Bone marrow (tissue), 2 donors: ENCODE measurements at places on chromosomes 3 and 15.
A peak's percentile ranks its signal among the peaks of the same experiment; 100 is the strongest.

DNA sequence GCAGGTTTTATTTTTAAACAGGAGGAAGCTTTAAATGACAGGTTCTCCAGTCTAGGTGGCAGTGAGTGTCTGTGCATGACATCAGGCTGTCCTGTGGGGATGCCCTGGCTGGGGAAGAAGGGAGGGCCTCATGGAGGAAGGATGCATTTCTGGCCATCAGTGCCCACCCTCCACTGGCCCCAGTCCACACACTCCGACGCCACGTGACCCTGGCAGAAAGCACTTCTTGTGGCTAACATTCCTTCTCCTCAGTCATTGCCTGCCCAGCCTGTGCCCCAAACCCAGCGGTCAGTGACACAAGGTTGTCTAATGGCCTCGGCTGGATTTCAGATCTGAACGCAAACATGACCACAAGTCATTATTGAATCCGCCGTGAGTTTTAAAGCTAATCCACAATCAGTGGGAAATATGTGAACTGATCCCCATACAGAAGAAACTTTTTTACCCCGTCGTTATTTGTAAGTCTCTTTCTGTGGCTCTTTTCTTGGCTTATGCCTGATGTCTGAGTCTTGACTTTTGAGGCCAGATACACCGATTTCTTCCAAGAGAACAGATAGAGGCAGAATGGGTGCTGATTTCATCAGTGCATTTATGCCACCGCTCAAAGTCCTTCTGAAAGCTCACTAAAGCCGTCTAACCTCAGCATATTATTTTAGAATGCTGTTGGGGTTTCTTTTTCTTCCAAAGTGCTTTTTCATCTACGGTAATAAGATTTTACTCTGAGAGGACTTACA, 17.3 kb upstream of the LRRK1 start:
- DNase-seq, result no peak

DNA sequence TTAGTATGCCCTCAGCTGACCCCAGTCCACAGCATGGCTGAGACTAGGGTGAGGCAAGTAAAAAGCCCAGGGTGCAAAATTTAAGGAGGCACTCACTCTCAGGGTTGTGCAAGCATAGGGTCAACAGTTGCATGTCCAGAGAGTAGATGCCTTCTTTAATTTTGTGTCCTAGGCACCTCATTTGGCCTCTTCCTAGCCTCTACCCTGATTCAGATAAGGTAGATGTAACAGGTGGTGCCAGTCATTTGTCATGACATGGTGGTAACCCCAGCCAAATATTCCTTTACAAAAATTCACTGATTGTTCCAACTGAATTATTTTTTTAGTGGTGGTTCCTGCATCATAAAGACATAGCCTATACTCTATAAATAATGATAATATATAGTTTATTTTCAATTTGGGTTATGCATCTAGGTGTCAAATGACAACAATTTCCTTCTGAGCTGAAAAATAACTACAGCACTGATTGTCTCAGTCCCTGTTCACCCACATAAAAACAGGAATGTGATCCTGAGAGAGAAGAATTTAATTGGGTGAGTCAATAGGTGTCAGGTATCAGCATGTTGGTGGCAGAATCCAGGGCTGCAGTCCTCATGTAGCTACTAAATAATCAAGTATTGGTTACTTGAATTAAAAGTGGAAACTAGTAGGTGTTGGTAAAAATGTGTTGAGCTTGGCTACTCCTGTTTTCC, 44.2 kb upstream of the TIPARP start:
- no peak for DNase-seq

DNA sequence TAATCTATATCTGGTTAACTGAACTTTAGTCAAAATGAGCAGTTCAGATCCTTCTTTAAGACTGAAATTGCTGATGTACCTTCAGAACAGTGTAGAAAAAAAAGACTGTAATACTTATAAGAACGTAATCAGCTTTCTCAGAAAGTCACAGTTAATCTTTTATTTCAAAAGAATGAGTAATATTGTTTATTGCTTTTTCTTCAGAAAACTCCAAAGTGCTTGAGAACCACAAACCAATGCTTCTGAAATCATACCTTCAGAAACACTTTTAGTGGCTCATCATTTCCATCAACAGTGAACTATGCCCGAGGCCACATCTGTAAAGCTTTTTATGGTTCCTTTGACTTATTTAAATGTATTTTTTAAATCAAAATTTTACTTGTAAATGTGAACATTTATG, 33.3 kb upstream of the CLASP2 start:
- no peak for DNase-seq

DNA sequence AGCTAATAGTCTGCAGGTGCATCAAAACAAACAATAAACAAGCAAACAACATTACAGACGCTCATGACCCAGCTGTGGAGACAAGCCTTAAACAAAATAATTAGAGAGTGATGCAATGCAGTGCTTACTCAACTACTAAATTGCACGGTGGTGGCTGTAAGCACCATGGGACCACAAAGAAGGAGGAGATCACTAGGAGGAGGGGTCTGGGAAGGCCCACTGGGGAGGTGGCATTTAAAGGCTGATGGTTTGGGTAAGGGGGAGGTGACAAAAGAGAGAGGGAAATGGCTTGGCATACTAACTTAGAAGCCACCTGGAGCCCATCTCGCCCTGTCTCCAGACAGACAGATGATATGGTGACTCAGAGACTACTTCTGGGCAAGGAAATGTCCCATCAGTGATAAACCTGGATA, 516.7 kb downstream of the FOXP1 start:
- DNase-seq, result peak; percentile 76

DNA sequence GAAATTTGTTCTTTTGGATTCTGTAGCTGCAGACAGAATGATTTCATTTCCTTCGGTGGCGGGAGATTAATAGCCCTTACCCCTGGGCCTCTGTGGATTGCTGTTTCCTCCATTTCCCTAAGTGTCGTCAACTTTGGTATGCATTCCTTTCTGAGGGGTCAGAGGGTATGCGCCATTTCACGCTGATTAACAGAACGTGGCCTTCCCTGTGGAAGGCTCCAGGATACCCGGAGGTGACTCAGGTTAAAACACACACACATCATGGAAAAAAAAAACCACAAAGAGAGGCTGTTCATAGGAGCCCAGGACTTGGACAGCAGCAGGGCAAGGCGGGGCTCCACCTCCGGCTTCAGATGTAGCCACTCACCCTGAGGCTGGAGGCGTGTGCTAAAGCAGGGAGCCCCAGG, 51.9 kb downstream of the EPHB1 start:
- no peak for DNase-seq

DNA sequence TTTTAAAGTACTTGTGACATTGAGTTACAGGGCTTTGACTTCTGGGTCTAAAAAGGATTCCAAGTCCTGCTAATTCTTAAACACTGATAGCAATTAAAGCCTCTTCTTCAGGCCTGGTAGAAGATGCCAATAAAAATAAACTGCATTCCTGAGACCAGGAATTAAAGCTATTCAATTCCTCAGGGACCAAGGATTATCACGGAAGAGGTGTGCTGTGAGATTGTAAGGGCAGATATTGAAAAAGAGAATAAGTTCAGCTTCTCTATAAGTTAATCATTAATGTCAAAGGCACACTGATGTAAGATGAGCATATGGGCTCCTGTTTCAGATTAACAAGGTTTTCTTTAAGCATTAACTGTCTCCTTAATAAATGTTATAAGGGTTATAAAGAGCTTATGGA, 611.3 kb downstream of the SI start:
- no peak for DNase-seq

GRCh38 chr15:98395974-98396610, 252.2 kb upstream of the IGF1R start:
- no peak for DNase-seq

DNA sequence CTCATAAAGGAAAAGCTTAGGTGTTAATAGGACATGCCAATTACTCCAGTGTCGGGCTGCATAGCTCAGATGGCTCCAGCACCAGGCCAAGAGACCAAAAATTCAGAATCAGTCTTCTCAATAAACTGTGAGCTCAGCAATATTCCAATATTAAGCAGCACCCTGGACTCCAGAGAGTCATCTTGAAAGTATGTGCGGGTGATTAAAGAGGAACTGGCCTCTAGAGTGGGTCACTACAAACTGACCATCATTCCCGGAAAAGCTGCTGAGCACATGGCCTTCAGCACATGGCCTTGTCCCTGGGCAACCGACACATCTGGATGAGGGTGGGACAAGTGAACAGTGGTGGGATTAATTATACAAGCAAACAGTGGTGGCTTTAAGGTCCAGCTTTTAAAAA, 59.0 kb downstream of the MAGI1 start:
- DNase-seq, result no peak

DNA sequence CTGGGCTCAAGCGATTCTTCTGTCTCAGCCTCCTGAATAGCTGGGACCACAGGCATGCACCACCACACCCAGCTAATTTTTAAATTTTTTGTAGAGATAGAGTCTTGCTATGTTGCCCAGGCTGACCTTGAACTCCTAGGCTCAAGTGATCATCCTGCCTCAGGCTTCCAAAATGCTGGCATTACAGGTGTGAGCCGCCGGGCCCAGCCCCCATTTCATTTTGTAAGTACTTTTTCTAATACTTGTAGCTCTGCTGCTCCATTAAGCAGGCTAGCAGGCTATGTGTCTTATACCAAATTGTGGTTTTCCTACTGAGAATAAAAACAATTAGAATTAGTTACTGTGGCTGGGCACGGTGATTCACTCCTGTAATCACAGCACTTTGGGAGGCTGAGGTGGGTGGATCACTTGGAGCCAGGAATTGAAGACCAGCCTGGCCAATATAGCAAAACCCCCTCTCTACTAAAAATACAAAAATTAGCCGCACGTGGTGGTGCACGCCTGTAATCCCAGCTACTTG, 22.4 kb downstream of the NIPA1 start:
- DNase-seq, result no peak

GRCh38 chr3:11508346-11509172, 135.2 kb downstream of the VGLL4 start:
- DNase-seq, result no peak

DNA sequence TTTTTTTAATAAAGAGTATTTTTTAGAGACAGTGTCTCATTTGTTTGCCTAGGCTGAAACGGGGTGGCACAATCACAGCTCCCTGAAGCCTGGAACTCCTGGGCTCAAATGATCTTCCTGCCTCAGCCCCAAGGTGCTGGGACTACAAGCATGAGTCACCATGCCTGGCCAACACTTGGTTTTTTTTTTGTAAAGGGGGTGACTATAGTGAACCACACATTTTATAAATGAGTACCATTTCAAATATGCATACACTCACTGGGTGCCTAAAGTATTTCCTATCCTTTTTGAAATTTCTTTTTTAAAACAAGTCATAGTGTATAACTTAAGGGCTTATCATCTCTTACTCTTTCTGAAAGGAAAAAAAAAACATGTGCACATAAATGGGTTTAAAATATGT, 325.2 kb upstream of the MEIS2 start:
- no peak for DNase-seq

GRCh38 chr3:159280386-159281191, 478.7 kb downstream of the MFSD1 start:
- DNase-seq, result no peak

- DNase-seq, result no peak
Observed at GRCh38 chr15:63880744-63881143, 47.0 kb upstream of the HERC1 start.

DNA sequence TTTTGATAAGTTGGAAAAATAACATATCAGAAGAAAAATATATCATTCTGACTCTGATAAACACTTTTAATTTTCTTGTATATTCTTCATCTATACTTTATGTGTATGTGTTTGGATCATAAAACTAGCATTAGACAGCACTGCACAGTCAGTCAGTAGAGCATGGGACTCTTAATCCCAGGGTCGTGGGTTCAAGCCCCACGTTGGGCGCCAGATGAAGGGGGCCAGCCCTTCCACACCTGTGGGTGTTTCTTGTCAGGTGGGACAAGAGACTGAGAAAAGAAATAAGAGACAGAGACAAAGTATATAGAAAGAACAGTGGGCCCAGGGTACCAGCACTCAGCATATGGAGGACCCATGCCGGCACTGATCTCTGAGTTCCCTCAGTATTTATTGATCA, 546.0 kb upstream of the NR2F2 start:
- no peak for DNase-seq

DNA sequence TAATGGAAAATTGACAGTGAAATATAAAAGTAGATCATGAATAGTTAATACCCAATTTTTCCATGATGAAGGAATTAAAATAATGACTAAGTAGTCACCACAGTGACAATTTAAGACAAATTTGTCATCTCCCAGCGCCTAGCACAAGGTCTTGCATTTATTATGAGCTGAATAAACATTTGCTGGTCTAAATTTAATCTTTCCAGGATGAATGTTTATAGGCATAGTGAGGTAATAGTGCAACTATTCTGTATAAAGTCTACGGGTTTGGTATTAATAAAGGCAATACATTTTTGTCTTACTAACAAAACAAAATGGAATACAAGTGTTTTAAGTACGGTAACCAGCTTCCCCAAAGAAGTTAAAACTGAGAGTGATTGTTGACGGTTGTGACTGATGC, 209.3 kb downstream of the CD47 start:
- DNase-seq, result no peak

GRCh38 chr15:92226020-92226612, 167.6 kb upstream of the ST8SIA2 start:
- DNase-seq, result no peak

DNA sequence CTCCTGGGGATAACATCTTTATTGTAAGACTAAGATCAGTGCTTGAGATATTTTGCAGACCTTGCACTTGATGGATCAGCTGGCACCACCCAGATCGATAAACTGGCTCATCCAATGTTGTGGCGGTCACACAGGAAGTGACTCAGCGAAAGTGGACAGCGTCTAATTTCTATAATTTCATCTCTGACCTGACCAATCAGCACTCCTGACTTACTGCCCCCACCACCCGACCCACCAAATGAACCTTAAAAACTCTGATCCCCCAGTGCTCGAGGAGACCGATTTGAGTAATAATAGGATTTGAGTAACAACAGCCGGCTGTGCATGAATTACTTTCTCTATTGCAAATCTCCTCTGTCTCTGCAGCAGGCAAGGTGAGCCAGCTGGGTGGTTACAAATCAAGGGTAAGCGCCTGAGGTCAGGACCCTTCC, 62.7 kb upstream of the RNU6-1 start:
- no peak for DNase-seq

- DNase-seq, result no peak
Observed at GRCh38 chr15:58931987-58932588, 1.4 kb downstream of the SLTM start.

- no peak for DNase-seq
Observed at GRCh38 chr3:111541911-111542483, at the start of gene CD96. TSS of gene CD96 (plus strand) at chr3:111542197. CDS start at chr3:111542249, 52 bp downstream.

- no peak for DNase-seq
Observed at GRCh38 chr3:30655187-30655812, 48.9 kb downstream of the TGFBR2 start.

DNA sequence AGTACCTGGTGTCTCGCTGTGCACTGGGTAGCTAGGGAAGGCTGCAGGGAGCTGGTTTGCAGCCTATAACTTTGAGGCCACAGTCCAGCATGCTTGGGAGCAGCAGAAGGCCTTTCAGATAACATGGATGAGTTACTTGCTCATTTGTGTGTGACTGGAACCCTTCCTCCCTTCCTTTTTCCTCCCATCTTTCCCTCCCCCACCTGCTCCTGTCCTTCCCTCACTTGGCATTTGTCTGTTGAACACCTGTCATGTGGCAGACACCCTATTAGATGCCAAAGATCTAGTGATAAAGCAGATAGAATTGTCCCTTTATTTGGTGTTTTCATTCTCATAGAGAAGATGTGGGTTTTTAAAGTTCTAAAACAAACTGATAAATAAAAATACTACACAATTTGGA, 71.6 kb downstream of the LRTM1 start:
- no peak for DNase-seq

GRCh38 chr3:188152660-188153436, 1.1 kb upstream of the LPP start:
- DNase-seq, result no peak

- no peak for DNase-seq
Observed at GRCh38 chr15:31153531-31153930, 52.0 kb upstream of the TRPM1 start.

GRCh38 chr3:128036119-128036518, 16.1 kb upstream of the SEC61A1 start:
- no peak for DNase-seq
